Stimulated activated CD8-positive, alpha-beta memory T cell treated with anti-CD3 and anti-CD28 coated beads, Interleukin-15, amount 100 ng/mL, for 4 hours (primary cell): ENCODE measurements at places on chromosomes 5 and 9.

GRCh38 chr9:97985058-97985861, 2.1 kb downstream of the ANP32B start:
- DNase-seq = peak; percentile 19

GRCh38 chr9:76571743-76572146, 112.8 kb downstream of the GCNT1 start:
- DNase-seq = no peak

DNA sequence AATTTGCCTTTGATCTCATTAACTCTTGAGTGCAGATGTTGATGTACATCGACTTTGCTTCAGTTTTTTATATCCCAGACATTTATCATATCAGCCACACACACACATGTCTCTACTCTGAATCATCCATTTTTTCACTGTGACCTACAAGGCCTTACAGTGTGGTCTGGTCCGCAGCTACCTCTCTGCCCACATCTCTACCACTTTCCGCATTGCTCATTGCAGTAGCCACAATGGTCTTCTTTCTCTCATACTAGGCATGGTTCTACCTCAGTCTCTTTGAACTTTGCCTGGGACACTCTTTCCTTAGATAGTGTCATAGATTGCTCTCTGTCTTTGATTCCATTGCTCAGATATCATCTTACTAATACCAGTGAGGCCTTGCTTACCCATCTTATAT, 87.9 kb upstream of the FSD1L start:
- DNase-seq = no peak

- no peak for DNase-seq
These were observed 247.4 kb downstream of the PRELID2 start for GRCh38 chr5:145587710-145588109.

- DNase-seq = no peak
These were observed 30.6 kb downstream of the PLPP7 start for GRCh38 chr9:131320031-131320685.
